Upper lobe of left lung (tissue), 6 donors: ENCODE measurements at places on chromosomes 6 and 20.

- H3K27me3 ChIP-seq, result no peaks in the 10 kb centered on the region
- H3K4me1 ChIP-seq, result peaks cover 10% of the 10 kb centered on the region
- DNase-seq, result no peak
- peaks cover 5% of the 10 kb centered on the region for H3K36me3 ChIP-seq
- no peak overlapping the region for H3K4me3 ChIP-seq
Measured at GRCh38 chr6:144586986-144587385, 301.9 kb downstream of the UTRN start.

DNA sequence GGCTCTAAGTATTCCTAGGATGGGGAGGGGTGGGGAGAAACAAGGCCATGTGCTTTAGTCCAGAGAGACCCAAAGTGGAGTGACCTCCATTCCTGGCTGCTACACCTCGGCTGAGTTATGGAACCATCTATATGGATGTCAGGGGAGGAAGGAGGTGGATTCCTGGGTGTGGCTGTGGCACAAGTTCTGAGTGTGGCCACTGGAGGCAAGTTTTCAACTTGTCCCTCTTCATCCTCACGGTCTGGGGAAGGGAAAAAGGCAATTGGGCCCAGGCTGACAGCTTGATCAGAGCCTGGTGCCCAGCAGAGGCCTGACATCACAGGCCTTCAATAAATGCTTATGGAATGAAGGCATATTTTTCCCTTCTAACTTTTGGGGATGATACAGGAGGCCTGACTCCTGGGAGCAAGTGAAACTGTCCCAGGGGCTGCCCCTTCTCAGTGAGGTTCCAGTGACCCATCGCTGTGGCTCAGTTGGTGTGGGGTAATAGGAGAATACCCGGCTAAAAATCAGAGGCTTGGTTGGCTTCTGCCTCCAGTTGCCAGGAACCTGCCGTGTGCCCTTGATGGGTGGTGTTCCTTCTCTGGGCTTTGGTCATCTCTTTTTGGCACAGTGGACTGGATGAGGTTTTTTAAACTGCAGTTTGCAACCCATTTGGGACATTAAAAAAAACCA lies 1.8 kb upstream of the ITPR3 start:
- H3K4me3 ChIP-seq, result peak overlapping the region; percentile 84
- peak overlapping the region; percentile 93 for H3K27ac ChIP-seq
- DNase-seq, result no peak
- H3K4me1 ChIP-seq, result peaks cover 55% of the 10 kb centered on the region
- peaks cover 8% of the 10 kb centered on the region for H3K27me3 ChIP-seq

- no peak overlapping the region for H3K27ac ChIP-seq
- H3K4me3 ChIP-seq, result no peak overlapping the region
- peak; percentile 43 for DNase-seq
- no peaks in the 10 kb centered on the region for H3K36me3 ChIP-seq
- peaks cover 25% of the 10 kb centered on the region for H3K4me1 ChIP-seq
Measured at GRCh38 chr6:5082487-5083306, 2.4 kb upstream of the PPP1R3G start.

- no peak overlapping the region for H3K27ac ChIP-seq
- DNase-seq, result no peak
- no peaks in the 10 kb centered on the region for H3K36me3 ChIP-seq
- no peaks in the 10 kb centered on the region for H3K27me3 ChIP-seq
- H3K4me3 ChIP-seq, result no peak overlapping the region
- H3K4me1 ChIP-seq, result peaks cover 57% of the 10 kb centered on the region
Measured at GRCh38 chr6:156885562-156885961, 108.4 kb downstream of the ARID1B start.

DNA sequence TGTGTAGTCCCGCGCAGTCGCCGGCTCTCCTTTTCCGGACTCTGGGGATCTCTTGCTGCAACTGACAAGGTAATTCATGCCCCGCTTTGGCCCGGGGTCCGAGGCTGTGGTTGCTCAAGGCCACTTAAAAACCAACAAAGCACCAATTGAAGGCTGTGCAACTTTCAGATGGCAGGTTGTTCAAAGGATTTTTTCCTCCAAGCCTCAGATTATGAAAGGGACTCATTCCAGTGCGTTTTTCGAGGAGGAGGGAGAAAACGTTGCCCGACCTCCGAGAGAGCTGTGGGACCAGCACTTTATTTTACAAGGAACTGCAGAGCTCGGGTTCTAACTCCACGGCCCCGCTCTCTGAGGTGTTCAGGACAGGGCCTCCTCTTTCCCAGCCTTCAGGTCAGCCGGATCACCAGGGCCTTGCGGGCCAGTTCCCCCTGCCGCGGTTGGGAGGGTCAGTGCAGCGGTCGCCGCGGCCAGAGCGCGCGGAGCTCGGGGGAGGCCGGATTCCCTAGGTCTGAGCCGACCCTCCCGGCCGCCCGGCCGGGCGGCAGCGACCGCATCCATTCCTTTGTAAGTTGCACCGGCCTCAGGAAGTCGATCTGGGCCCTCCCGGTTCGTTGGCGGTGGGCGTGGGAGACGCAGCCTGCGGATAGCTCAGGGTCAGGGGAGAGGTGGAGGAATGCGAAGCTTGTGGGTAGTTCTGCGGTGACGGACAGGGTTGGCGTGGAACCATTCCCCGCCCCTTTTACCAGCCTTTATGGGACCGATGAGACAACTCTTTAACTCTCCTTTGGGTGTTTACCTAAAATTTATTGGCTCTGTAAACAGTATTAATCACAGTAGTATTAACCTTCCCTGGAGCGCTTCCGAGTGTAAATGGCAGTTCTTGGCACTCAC lies 1.6 kb downstream of the UTRN start:
- H3K27ac ChIP-seq, result peak overlapping the region; percentile 95
- H3K27me3 ChIP-seq, result no peaks in the 10 kb centered on the region
- no peaks in the 10 kb centered on the region for H3K36me3 ChIP-seq
- H3K4me1 ChIP-seq, result peaks cover 3% of the 10 kb centered on the region
- peak overlapping the region; percentile 82 for H3K4me3 ChIP-seq
- DNase-seq, result peak; percentile 78

DNA sequence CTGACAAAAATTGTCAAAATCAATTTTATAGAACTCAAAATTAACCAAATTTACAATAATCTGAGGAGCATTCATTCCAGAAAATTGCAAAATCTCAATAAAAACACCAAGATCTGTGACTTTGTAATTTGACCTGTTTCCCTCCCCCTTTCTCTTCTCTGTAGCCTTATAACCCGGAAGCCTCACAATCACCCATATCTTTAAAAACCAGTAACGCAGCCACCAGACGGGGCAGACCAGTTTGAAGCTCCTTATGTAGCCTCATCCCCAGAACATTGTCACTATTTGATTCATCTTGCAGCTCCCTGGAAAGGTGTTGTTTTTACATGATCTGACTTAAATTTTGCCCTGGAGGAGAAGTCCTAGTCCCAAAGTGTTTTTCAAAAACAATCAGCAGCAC lies 27.5 kb upstream of the TGM6 start:
- H3K27me3 ChIP-seq, result no peaks in the 10 kb centered on the region
- no peaks in the 10 kb centered on the region for H3K36me3 ChIP-seq
- no peak for DNase-seq
- no peak overlapping the region for H3K4me3 ChIP-seq
- H3K27ac ChIP-seq, result no peak overlapping the region

GRCh38 chr6:136427378-136427717 lies 122.9 kb downstream of the MAP7 start:
- no peak overlapping the region for H3K27ac ChIP-seq
- H3K4me1 ChIP-seq, result peaks cover 4% of the 10 kb centered on the region
- no peaks in the 10 kb centered on the region for H3K27me3 ChIP-seq
- H3K36me3 ChIP-seq, result no peaks in the 10 kb centered on the region
- DNase-seq, result no peak
- no peak overlapping the region for H3K4me3 ChIP-seq

- no peaks in the 10 kb centered on the region for H3K36me3 ChIP-seq
- DNase-seq, result peak; percentile 74
- H3K4me3 ChIP-seq, result peak overlapping the region; percentile 33
- H3K27ac ChIP-seq, result peak overlapping the region; percentile 74
Measured at GRCh38 chr6:144334150-144334708, 49.1 kb downstream of the UTRN start.

- DNase-seq, result no peak
- peaks cover 15% of the 10 kb centered on the region for H3K4me1 ChIP-seq
- H3K27ac ChIP-seq, result no peak overlapping the region
- no peaks in the 10 kb centered on the region for H3K27me3 ChIP-seq
- H3K36me3 ChIP-seq, result no peaks in the 10 kb centered on the region
Measured at GRCh38 chr6:138953451-138953850, 34.6 kb downstream of the REPS1 start.

GRCh38 chr6:150981095-150981494 lies 115.6 kb downstream of the MTHFD1L start:
- H3K27me3 ChIP-seq, result no peaks in the 10 kb centered on the region
- no peak for DNase-seq
- H3K4me3 ChIP-seq, result no peak overlapping the region
- H3K27ac ChIP-seq, result no peak overlapping the region

DNA sequence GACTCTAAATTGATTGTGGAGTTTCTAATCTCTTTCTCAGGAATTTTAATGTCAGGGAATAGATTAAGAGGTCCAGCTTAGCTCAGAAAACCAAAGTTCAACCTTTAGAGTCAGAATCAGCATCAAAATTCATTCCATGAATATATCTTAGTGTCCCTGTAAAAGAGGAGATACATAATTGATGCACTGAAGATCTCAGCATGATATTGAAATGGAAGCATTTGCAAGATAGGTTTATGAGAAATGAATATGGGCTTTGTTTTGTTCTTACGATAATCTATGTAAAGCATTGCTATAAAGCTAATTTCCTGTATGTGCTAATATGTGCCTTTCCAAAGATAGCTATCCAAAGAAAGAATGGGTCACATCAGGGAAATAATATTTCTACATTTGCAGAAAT lies 404.5 kb upstream of the HSF2 start:
- no peaks in the 10 kb centered on the region for H3K4me1 ChIP-seq
- H3K36me3 ChIP-seq, result no peaks in the 10 kb centered on the region
- H3K27ac ChIP-seq, result no peak overlapping the region
- DNase-seq, result no peak
- H3K4me3 ChIP-seq, result no peak overlapping the region

DNA sequence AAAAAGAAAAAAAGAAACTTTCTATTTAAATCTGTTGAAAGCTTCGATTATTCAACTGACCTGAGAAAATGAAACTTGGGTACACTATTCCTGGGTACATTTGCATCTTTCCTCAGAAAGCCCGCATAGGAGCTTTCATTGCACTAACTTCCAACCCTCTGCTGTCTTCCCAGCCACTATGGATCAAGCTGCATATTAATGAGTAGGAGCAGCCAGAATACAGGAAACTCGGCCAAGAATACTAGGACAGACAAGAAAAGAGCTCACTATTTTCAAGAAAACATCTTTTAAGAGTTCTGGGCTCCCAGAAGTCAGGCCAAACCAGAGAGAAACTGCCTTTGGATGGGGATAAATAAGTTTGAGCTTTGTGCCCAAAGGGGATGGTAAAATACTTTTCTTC lies 135.0 kb upstream of the CCDC28A start:
- H3K27ac ChIP-seq, result no peak overlapping the region
- no peaks in the 10 kb centered on the region for H3K36me3 ChIP-seq
- no peak for DNase-seq
- H3K27me3 ChIP-seq, result no peaks in the 10 kb centered on the region
- no peak overlapping the region for H3K4me3 ChIP-seq

DNA sequence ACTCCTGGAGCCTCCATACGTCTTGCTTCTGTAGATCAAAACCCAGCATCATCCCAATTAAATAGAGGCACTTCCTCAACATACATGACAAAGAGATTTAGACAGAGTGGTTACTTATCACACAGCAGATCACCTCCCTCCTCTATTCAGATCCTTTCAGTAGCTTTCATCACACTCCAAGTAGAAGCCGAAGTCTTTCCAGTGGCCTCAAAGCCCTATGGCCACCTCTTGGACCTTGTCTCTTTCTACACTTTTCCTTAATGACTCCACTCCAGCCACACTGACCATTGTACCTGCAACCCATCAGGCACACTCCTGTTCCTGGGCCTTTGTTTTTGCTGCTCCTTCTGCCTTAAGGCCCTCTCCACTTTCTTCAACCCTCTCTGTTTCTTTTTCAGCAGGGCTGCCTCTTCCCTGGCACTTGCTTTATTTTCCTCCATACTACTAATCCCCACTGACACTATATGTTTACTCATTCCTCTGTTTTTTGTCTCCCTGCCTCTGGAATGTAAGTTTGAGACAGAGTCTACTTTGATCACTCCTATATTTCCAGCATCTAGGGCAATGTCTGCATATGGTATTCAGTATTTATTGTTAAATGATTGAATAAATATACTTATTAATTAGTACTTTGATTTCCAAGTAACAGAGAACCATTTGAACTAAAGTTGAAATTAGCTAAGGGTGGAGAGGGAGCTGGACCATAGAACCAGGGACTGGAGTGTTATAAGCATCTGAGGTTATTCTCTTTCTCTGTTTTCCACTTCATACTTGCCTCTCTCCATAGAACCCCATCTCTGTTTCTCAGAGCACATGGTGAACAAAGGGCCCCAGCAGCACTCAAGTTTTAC lies 43.4 kb upstream of the TRAM2 start:
- H3K4me1 ChIP-seq, result no peaks in the 10 kb centered on the region
- no peaks in the 10 kb centered on the region for H3K36me3 ChIP-seq
- no peak overlapping the region for H3K27ac ChIP-seq
- no peak for DNase-seq
- no peaks in the 10 kb centered on the region for H3K27me3 ChIP-seq

DNA sequence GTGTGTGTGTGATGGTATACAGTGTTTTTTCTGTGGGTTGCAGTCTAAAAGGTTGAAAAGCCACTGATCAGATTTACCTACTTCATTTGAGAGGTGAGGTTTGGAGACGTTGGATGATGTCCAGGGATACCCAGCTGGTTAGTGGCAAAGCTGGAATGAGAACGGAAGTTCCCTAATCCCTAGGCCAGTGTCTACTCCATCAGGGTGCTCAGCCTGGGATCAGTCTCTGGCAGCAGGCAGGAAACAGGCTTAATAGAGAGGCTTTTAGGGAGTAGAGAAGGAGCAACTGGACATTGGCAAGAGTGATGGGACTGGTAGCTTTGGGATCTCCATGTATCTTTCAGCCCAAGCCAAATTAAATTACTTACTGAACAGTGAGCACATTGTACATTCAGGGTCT lies 80.7 kb downstream of the C6orf52 start:
- DNase-seq, result no peak
- no peak overlapping the region for H3K27ac ChIP-seq
- no peaks in the 10 kb centered on the region for H3K27me3 ChIP-seq
- H3K4me3 ChIP-seq, result no peak overlapping the region
- H3K4me1 ChIP-seq, result no peaks in the 10 kb centered on the region

DNA sequence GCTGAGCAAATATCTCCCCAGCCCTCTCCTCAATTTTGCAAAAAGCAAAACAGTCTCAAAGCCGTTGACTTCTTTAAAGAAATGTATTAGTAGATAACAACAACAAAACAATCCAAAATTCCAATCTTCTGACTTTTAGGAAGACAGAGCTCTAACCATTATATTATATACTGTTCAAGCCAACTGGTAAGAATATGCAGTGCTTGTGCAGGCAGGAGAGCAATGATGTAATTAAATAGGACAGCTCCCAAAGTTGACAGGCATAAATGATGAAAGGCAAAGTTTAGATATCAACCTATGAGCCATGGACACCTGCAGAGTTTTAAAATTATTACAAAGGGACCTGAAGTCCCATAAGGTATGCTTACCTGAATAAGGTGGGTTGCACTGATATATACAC lies 16.6 kb upstream of the CEP85L start:
- H3K27ac ChIP-seq, result no peak overlapping the region
- H3K4me1 ChIP-seq, result peaks cover 5% of the 10 kb centered on the region
- H3K36me3 ChIP-seq, result no peaks in the 10 kb centered on the region
- no peak for DNase-seq
- no peaks in the 10 kb centered on the region for H3K27me3 ChIP-seq

GRCh38 chr20:39825950-39826349 lies 863.1 kb downstream of the MAFB start:
- no peaks in the 10 kb centered on the region for H3K4me1 ChIP-seq
- no peaks in the 10 kb centered on the region for H3K27me3 ChIP-seq
- H3K36me3 ChIP-seq, result no peaks in the 10 kb centered on the region
- no peak for DNase-seq
